Endodermal cell (in vitro differentiated cells): ENCODE measurements at places on chromosomes 3 and 15. TPM values are rescaled to one million over a fixed set of nuclear protein-coding genes. Genes with fewer than 3 reads are reported as not detected.
A peak's percentile ranks its signal among the peaks of the same experiment; 100 is the strongest.

DNA sequence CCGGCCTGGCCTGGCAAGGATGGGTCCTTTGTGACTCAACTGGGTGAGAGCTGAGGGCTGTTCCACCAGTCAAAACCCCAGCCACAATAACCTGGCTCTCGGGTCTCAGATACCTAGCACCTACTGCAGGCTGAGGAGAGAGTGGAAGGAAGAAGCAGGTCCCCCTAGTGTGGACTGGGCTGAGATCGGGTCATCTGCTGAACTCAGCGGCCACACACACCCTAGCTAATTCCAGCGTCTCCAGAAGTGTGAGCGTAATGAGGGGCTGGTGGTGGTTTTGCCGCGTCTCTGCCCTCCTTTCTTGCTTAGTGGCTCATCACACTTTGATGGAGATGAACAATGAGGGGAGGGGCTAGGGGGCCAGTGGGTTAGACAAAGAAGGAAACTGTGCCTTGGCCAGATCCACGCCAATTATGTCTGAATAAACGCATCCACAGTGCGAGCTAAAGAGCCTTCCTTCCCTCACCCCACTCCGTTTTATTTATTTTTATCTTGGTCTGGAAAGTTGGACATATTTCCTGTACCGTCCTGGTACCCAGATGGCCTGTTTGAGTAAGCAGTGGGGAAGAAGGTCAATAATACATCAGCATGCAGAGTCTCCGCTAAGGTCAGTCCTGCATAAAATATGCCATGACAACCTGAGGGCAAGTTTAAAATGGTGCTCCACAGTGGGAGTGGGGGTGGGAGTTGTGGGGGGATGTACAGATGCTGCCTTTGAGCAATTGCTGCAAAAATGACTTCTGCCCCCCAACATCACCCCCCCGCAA is 370.0 kb downstream of the WDR72 start:
- DNase-seq = no peak
- H3K27ac ChIP-seq = peak overlapping the region; percentile 18
- no peak overlapping the region for H3K4me3 ChIP-seq

DNA sequence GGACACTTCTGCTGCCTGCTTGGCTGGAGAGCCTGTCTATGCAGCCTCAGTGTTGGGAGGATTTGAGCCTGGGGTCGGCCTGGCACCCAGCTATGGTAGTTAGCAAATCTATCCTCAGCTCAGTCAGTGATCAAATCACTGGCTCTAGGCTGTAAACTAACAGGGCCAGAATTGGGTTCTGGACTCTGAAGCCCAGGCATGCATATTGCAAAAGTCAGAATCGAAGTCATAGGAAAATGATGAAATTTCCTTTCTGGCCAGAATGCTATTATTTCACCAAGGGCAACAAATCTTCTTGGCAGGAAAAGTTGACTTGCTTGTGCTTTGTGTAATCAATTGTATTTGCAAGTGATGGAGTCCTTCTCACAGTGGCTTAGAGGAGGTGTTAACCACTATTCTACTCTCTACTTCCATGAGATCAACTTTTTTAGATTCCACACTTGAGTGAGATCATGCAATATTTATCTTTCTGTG is 482.6 kb upstream of the TPRG1 start:
- no peaks in the 10 kb centered on the region for H3K36me3 ChIP-seq
- H3K27me3 ChIP-seq = no peaks in the 10 kb centered on the region
- peak; percentile 50 for DNase-seq
- no peaks in the 10 kb centered on the region for H3K4me1 ChIP-seq

GOLGA8G gene
- total RNA-seq = not detected in 2 replicates

- peaks cover 4% of the 10 kb centered on the region for H3K4me1 ChIP-seq
- no peaks in the 10 kb centered on the region for H3K27me3 ChIP-seq
- H3K4me3 ChIP-seq = no peak overlapping the region
Observed at GRCh38 chr3:133474251-133474801, 74.5 kb downstream of the BFSP2 start.

IQCH gene
- 5.7 and 6.2 TPM in 2 replicates for total RNA-seq

AEN gene
- 61.2 and 64.7 TPM in 2 replicates for total RNA-seq

SERINC4 gene
- 0.16 and 0.18 TPM in 2 replicates for total RNA-seq
